Ovary (tissue), 10 donors: ENCODE measurements at places on chromosomes 3 and 15. TPM values are rescaled to one million over a fixed set of nuclear protein-coding genes. Genes with fewer than 3 reads are reported as not detected.

RPL15 gene
- polyA plus RNA-seq = 6,966 TPM

KIAA1143 gene
- 22.4 TPM for polyA plus RNA-seq

IQCF2 gene
- polyA plus RNA-seq = not detected

A4GNT gene
- not detected for polyA plus RNA-seq
